ENCODE measurements at places on chromosomes 7 and 10. TPM values are rescaled to one million over a fixed set of nuclear protein-coding genes. Genes with fewer than 3 reads are reported as not detected.

Gene FKBP6
- not detected for total RNA-seq

Gene EPO
- total RNA-seq = 0.27 TPM

Gene C7orf57
- total RNA-seq = not detected

Gene SAMD9
- total RNA-seq = 4.4 TPM

Gene ADGRA1
- not detected for total RNA-seq

- H3K36me3 ChIP-seq = no peaks in the 10 kb centered on the region
- H3K4me3 ChIP-seq = no peak overlapping the region
- peak overlapping the region; percentile 51 for H3K27ac ChIP-seq
Observed at GRCh38 chr7:96596120-96596826, 113.4 kb downstream of the SEM1 start.

DNA sequence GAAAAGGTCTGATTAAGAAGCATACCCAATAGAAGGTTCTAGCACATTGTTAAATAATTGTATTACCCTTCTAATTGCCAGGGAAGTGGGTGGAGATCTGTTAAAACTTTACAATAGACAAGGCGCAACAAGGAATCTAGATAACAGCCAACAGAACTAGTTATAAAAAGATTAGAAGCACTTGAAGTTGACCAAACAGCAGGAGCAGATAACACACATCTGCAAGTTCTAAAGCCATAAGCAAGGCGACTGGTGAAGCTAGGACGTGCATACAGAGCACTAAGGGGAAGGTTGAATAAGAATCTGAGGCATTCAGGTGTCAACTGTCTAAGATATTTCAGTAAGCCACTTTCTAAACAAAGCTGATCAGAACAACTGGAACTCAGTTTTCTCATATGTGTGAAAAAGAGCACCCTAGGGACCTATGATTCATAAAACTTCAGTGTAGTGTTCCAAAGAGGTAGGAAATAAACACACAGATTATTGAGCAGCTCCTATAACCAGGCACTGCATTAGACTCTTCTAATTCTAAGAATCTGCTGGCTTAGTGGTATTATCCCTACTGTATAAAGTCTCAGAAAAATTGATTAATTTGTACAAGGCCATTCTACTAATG lies 111.2 kb downstream of the SAMD9 start:
- no peak overlapping the region for H3K27ac ChIP-seq
- no peak overlapping the region for H3K4me3 ChIP-seq
- peaks cover 18% of the 10 kb centered on the region for H3K27me3 ChIP-seq
- no peak for DNase-seq
- H3K4me1 ChIP-seq = peaks cover 2% of the 10 kb centered on the region

GRCh38 chr7:34425194-34425593 lies 232.8 kb upstream of the NPSR1 start:
- no peaks in the 10 kb centered on the region for H3K36me3 ChIP-seq
- no peak overlapping the region for H3K4me3 ChIP-seq
- no peak overlapping the region for H3K27ac ChIP-seq
- no peaks in the 10 kb centered on the region for H3K27me3 ChIP-seq

DNA sequence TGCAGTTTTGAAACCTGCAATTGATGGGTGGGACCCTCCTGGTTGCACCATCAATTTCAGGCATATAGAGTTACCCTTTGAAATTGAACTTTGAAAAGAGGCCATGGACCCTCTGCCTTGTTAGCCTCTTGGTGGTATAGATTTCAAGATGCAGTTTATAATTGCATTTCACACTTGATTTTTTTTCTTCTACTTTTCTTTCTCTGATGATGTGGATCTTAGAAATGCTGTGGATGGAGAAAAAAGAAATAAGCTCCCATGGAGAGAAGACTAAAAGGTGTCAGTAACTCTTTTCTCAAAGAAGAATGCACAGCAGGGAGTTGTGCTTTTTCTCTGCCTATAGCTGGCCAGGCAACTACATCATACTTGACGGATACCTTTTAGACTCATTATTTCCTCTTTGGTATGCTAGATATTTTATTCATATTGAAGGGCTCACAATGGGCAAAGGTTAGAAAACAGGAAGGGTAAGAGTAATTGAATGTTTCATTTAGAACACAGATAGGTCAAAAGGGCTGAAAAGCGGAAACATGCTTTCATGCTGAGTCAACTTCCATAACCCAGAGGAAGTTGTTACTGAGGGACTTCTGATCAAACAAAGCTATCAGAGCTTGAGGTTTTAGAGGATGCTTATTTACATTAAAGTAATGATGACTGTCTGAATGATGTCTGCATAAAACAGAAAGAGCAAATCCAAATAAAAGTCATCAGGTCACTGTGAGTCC lies 773.2 kb upstream of the LRRN3 start:
- no peak overlapping the region for H3K4me3 ChIP-seq
- no peak for DNase-seq
- no peak overlapping the region for H3K27ac ChIP-seq
- no peaks in the 10 kb centered on the region for H3K27me3 ChIP-seq
